ENCODE measurements at places on chromosomes 12 and 14. TPM values are rescaled to one million over a fixed set of nuclear protein-coding genes. Genes with fewer than 3 reads are reported as not detected.
A peak's percentile ranks its signal among the peaks of the same experiment; 100 is the strongest.

DNA sequence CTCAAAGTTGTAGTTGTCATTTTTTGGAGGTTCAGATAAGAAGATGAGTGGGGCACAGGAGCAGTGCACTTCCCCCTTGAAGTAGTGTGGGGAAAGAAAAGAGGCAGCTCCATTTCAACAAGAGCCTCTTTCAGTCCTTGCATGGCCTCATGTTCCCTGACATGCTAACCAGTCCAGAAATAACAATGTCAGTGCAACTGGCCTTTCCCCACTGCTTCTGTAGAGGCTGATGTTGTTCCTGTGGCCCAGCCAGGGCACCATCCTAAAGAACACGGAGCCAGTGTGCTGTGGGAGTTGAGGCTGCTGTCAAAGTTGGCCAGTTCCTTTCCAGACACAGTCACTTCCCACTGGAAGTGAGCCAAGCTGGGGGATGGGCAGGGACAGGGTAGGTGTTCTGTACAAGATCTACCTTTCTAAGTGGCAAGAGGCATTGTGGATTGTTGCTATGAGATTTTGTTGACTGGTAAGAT, 77.7 kb upstream of the SLC38A2 start:
- DNase-seq, result no peak

DNA sequence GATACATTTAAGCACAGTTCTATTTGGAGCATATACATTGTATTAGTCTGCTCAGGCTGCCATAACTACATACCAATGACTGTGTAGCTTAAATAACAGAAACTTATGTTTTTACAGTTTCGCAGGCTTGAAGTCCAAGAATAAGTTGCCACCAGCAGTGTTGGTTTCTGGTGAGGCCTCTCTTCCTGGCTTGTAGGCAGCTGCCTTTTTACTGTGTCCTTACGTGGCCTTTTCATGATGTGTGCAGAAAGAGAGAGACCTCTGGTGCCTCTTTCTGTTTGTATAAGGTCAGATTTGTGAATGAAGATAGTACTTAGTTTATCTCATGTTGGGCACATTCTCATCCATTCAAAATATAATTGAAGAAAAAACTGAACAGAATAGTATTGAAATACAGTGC, 636.6 kb downstream of the FLRT2 start:
- DNase-seq, result no peak

DNA sequence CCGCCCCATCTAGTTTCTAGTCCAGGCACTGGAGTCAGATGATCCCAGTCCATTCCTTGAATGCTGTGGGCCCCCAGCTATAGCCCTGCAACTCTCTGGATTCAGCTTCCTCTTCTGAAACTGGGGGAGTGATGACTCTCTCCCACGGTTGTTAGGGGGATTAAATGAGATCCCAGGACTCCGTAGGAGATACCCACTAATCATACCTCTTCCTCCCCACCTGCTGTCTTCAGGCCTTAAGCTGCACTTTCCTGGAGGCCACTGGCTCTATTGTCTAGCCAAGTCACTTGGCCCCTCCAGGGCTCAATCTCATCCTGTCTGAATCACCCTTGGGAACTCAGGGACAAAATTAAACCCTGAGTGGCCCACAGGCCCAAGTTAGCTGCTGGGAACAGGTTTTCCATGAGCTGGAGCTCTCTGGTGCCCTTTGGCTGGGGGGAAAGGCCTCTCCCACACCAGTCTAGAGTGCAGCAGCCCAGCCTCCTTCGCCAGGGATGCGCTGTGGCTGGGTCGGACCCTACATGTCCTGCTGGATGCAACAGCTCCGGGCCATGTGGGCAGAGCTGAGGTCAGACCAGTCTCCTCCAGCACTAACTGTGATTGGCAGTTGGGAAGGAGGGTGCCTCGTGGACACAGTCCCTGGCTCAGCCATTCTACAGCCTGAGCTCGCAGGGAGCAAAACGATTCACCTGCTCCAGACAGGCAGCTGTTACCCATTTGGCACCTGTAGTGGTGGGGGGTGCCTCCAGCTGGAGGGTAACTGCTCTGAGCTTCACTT, 6.0 kb upstream of the ASB2 start:
- DNase-seq, result no peak

DNA sequence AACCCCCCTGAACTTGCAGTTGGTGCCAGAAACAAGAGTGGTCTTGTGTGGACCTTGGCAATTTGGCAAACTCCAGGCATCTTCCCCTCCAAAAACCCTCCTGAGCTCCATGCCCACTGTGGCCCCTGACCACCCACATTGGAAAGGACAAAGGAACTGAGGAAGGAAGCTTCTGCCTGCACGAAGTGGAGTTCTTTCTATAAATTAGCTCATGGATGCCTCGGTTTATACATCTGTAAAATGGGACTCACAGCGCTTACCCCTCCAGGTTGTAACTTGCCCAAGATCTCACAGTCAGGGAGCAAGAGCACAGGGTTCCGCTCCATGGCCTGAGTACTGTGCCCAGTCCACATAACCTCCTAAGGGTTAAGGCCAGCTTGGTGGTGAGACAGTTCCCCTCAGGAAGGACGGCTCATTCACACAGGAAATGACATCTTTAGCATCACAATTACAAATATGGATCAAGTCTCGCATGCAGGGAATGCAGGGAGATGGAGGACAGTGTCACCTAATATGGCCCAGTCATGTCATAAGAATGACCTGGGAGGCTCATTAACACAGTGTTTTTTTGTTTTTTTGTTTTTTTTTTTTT, 66.6 kb downstream of the CLMN start:
- no peak for DNase-seq

DNA sequence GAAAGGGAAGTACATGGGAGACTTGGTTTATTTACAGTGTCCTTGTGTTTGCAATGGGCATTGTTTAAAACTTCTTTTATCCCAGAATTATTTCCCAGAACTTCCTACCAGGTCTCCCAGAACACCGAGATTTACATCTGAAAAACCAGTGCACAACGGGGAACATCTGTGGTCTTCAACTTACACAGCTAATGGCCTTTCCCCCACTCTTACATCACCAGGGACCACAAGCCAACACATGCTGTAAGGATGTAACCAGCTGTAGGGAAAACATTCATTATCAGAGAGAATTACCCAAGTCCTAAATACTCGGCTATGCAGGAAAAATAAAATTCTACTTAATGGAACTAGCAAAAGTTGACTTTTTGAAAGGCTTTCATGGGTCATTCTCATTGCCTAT, 267.6 kb downstream of the DUSP6 start:
- no peak for DNase-seq

- DNase-seq, result no peak
Measured at GRCh38 chr14:35375558-35376025, 29.0 kb downstream of the NFKBIA start.

GRCh38 chr12:65761301-65761700, 63.0 kb upstream of the HMGA2 start:
- DNase-seq, result no peak

DNA sequence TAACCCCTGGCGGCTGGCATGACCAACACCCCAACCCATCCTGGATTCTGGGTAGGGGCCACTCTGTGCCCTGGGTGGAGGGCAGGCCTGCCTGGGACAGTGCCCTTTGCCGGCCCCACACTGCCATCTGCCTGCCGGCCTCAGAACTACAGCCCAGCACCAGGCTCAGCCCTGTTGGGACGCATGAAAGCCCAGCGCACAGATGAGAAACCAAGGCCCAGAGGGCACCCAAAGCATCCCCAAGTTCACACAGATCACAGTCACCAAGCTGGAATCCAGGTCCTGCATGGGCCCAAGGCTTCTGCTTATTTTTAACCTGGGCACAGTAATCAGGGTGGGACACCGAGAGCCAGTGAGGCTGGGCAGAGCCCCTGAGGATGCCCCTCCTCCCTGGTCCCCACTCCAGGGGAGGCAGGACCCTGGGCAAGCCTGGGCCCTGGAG, 26.2 kb downstream of the RFLNA start:
- peak; percentile 74 for DNase-seq

- DNase-seq, result no peak
Measured at GRCh38 chr12:103848143-103848542, 7.1 kb upstream of the NT5DC3 start.

GRCh38 chr12:112900298-112901145, 6.2 kb upstream of the OAS1 start:
- peak; percentile 65 for DNase-seq

DNA sequence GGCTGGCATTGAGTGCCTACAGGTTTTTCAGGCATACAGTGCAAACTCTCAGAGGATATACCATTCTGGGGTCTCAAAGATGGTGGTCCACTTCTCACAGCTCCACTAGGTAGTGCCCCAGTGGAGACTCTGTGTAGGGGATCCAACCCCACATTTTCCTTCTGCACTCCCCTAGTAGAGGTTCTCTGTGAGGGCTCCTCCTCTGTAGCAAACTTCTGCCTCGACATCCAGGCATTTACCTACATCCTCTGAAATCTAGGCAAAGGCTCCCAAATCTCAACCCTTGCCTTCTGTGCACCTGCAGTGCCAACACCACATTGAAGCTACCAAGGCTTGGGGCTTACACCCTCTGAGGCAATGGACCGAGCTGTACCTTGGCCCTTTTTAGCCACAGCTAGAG, 179.2 kb downstream of the CCDC91 start:
- DNase-seq, result no peak

GRCh38 chr12:132597333-132598316, 12.8 kb downstream of the LRCOL1 start:
- DNase-seq, result no peak

MFAP5 gene
- not detected for total RNA-seq

COCH gene
- total RNA-seq, result 1.3 TPM

TEAD4 gene
- 0.33 TPM for total RNA-seq

EMP1 gene
- total RNA-seq, result 1.4 TPM

PTPN21 gene
- 0.53 TPM for total RNA-seq

LMNTD1 gene
- total RNA-seq, result not detected

TSPAN19 gene
- not detected for total RNA-seq

Measured in natural killer cell treated with Interleukin-12 subunit alpha and Interleukin-12 subunit beta and Interleukin-15 and Interleukin-18, amount 100 ng/mL, for 72 hours (primary cell).